Suppressor macrophage (primary cell): ENCODE measurements at places on chromosomes 6 and 20.
A peak's percentile ranks its signal among the peaks of the same experiment; 100 is the strongest.

DNA sequence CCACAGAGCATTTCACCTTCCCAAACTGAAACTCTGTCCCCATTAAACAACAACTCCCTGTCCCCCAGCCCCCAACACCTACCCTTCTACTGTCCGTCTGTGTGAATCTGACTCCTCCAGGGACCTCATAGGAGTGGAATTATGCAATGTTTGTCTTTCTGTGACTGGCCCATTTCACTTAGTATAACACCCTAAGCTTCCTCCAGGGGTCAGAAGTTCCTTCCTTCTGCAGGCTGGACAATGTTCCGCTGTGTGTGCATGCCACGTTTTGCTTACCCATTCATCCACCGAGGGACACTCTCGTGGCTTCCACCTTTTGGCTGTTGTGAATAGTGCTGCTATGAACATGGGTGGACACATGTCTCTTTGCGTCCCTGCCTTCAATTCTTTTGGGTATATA is 37.6 kb upstream of the MPC1 start:
- peak; percentile 58 for DNase-seq

DNA sequence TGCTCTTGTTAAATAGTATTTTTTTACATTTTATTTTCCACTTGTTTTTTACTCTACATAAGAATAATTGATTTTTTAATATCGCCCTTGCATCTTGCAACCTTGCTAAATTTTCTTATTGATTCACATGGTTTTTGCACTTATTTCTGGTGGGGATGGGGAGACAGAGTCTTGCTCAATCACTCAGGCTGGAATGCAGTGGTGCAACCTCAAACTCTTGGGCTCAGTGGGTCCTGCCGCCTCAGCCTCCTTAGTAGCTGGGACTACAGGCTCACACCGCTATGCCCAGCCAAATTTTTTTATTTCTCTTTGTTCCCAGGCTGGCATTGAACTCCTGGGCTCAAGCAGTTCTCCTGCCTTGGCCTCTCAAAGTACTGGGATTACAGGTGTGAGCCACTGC is 30.3 kb downstream of the LIN28B start:
- DNase-seq = no peak

DNA sequence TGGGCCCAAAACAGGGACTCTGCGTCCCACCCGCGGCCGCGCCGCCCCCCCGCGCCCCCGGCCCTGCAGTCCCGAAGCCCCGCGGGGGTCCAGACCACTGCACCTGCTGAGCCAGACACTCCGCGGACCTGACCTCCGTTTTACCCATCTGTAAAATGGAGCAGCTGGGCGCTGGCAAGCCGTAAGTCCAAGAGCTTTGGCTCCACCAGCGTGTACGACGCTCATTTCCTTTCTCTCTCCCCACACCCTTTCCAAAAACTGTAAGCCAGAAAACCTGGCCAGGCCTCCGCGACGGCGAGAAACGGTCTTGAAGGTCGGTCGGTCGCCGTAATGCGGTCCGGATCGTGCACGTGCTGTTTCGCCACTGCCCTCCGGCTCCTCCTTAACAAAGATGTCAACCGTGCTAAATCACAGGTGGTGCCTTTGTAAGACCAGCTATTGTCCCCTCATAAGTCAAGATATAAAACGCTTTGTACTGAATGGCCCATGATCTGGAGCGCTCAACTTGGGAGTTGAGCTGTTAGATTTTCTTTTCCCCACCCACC is 7.8 kb upstream of the NR2E1 start:
- DNase-seq = no peak

DNA sequence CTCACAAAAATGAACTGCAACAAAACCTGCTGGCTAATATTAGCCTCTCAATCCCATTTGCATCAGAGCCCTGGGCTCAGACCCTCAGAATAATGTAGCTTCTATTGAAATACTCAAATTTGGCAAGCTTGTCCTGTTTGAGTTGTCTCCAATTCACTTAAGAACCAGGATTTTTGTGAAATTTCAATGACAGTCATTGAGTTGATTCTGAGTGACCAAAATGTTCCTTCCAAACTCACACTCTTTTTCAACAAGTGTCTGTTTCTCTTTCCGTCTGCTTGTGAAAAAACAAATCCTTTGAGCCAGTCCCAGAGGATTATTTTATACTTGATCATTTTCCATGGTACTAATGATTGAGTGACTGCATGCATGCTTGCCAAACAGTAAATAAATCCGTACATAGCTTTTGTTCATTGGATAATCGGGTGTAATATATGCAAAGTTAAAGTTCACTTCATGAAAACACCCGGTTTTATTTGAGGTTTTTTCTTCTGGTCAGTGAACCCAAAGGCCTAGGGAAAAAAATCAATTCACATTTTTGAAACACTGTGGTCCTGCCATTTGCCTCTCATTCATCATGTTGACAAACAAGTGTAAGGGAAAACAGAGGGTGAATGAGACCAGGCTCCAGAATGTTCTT is 16.4 kb upstream of the SLC22A2 start:
- DNase-seq = no peak

- DNase-seq = no peak
These were observed 6.5 kb upstream of the USP45 start for GRCh38 chr6:99521633-99522151.

DNA sequence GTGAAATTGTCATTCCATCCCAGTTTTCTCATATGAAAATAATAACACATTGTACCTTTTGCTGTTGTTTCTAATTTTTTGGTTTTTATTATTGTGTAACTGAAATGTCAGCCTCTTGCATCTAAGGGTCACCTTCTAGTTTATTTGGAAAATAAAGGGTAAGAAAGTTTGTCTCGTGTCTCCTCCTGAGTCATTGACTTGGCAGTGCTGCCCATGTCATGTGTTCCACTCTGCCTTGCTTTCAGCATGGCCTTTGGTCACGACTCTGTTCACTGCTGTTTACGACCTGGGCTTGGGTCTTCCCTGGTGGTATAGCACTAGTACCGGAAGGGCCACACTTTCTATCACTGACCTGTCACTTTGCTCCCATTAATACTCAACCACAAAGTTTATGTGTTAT is 171.4 kb upstream of the RSPO3 start:
- no peak for DNase-seq

- DNase-seq = peak; percentile 27
These were observed 805 bp upstream of the STX16 start for GRCh38 chr20:58650181-58650775.

DNA sequence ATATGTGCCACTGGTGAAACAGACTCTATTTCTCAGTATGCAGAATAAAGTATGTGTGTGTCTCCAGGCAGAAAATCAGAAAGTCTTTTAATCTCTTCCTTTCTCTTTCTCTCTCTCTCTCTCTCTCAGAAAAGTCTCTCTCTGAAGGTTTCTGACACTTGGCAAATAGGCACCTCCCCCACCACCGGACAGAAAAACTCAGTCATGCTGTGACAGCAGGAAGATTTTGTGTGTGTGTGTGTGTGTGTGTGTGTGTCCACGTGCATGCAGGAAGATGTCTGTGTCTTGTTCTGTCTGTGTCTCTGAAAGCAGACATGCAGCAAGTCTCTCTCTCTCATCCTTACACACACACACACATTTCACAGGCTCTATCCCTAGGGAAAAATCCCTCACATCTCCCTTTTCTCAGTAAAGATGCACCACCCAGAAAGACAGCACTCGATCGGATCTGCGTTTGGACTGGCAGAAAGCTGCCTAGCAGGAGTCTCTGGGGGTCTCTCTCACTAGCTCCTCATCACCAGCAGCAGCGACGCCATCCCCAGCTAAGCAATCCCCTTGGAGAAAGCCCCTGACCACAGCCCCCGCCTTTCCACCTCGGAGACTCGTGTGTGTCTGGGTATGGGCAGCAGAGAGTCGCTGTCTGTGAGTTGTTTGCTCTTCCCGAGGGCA is 98.3 kb downstream of the EDN3 start:
- no peak for DNase-seq

GRCh38 chr6:30325150-30325872 is 1.4 kb upstream of the TRIM39 start:
- DNase-seq = peak; percentile 44

GRCh38 chr20:34037121-34037520 is 43.4 kb downstream of the RALY start:
- DNase-seq = peak; percentile 30

GRCh38 chr20:22844959-22845358 is 190.2 kb upstream of the SSTR4 start:
- no peak for DNase-seq

DNA sequence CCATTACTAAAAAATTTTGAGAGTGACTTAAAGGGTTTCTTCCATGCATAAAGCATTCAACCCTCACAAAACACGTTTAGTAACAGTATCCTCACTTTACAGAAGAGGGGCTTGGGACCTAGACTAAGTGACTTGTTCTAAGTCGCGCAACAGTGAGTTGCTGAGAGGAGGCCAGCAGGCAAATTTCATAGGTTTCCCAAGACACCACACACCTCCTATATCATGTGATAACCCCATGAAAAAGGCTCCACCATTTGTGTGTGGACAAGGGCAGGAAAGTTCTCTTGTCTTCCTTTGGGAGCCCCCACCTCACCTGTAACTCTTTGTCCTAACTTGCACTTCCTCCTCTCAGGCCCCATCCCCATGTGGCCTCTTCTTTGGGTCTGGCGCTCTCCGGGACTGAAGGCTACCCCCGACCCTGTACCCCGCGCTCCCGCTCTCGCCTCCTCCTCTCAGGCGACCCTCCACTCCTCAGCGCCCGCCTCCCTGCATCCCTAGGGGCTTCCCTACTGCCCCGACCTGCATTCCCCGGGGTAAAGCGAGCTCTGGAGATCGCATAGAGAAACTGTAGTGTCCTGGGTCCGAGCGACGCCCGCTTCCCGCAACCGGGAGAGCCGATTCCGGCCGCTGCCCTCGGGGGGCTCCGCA is 392 bp downstream of the PSMB8 start:
- DNase-seq = peak; percentile 16

DNA sequence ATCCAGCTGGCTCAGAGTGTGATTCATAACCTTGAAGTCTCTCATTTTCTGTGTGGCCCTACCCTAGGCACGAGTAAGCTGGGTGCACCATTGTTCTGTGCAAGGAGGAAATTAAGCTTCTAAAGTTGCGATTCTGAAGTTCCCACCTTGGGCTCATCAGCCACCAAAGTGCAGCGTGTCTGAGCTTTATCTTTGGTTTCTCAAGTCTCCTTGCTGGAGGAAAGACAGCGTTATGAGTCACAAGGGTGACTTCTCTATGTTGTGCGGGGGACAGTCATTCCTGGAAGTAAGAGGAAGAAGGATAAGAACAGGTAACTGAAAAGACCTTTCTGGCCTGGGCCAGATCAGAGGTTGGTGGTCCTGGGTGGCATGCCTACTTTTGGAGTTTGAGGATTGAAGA is 16.8 kb downstream of the MRAP2 start:
- no peak for DNase-seq

DNA sequence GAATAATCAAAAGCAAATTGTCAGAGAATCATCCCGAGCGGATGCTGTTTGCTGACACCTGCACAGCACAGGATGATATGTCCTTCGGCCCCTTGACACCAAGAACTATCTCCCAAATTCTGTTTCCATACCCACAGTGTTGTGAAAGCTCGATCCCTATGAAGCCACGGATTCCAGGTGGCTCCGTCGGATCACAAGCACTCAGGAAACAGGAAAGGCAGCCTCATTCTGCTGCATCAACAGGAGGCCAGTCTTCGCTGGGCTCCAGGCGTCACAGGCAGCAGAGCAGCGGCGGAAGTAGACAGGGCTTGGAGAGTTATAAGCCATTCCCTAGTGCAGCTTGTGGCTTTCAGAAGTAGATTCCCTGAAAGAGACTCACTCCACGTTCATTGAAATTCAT is 342.3 kb downstream of the C6orf118 start:
- DNase-seq = no peak

GRCh38 chr20:41342474-41343464 is 2.1 kb downstream of the LPIN3 start:
- no peak for DNase-seq

DNA sequence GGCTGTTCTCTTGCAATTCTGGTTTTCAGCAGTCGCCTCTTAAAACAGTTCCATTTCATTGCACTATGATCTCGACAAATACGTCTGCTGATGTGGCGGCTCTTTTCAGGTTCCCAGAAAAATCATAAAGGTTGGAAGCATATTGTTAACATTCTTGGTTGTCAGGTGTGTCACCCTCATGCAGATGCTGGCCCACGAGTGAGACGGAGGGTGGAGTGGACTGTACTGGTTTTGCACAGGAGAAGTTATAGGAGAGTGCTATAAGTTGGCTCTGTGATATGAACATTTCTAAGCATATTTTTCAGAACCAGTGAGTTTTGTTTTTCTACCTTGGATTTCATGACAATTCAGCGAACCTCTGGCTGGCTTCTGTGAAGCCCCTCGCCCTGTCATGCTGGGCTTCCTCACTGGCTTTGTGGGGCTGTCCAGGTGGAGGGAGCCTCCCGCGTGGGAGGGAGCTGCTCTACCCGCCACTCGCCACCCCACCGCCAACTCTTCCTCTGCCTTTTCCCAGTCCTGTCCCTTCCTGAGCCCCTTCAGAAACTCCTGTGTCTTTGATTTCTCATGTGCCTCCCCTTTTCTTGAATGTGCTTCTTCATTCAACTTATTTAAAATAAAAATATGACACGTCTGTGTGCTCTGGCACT is 10.6 kb downstream of the IRF4 start:
- no peak for DNase-seq

DNA sequence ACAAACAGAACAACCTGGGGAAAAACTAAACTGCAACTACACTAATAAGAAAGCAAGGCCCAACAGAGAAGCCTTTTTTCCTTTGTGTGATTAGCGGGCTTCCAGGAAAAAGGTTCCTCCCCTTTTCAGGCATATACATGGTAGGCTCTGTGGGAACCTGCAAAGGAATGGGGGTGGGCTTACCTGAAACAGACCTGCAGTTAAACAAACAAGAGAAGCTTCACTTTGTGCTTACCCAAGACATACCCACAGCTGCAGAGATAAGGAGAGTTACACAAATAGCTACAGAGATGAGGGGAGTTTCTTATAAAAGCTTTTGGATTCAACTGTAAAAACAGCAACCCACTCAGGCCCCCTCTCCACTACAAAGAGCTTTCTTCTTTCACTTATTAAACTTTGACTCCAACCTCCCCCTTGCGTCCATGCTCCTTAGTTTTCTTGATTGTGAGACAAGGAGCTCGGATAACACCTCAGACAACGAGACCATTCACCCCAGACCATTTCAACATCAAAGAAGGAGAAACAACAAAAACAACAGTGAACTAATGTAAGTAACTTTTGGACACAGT is 30.9 kb downstream of the RNF146 start:
- no peak for DNase-seq
